Esophagus mucosa (tissue), 1 donor: ENCODE measurements at places on chromosomes 7 and 10.

- no peak for ATAC-seq
These were observed 34.7 kb downstream of the MRPS24 start for GRCh38 chr7:43834463-43835251.

DNA sequence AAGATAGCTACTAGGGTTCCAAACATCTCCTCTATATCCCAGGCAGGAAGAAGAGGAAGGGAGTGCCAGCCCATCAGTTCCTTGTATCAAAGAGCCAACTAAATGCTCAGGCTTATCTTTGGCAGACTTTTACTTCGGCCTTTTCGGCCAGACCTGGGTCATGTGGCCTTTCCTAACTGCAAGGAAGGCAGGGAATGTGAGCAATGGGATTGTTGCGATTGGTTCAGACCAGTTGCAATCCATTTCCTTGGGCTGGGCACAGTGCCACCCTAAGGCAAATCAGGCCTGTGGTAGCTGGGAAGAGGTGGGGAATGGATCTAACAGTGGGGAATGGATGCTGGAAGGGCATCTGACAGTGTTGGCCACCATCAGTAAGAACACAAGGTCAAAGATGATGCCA, 109.9 kb downstream of the RPS24 start:
- no peak for ATAC-seq

GRCh38 chr7:22402250-22402649, 45.3 kb upstream of the RAPGEF5 start:
- peak; percentile 7 for ATAC-seq

- ATAC-seq, result no peak
These were observed 66.3 kb upstream of the EFCAB10 start for GRCh38 chr7:105647591-105647990.

DNA sequence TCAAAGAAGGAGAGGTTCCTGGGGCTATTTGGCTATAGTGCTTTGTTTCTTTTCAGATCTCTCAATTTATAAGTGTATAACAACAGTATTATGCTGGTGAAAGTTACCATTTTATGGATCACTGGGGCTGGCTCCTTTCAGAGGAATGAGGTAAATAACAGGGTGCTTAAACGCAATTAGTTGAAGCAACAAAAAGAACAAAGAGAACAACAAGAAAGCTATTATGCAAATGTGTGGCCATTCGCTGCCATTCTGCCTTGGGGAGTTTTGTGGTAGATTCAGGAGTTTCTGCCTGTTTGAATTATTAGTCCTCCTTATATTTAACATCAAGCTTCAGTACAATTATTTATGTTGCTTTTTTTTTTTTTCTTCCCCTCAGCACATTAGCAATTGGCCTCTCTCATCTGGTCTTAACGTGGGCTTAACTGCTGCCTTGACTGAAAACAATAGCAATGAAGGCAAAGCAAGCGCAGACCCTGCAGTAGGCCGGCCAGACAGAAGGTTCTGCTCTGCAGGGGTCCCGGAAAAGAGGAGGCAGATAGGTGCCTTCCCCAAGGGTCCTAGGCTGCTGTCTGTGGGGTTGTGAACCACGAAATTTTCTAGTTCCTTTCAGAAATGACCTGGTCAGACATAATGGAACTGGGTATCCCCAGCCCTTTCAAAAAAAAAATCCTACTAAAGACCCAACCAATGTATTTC, 339.9 kb upstream of the PODXL start:
- no peak for ATAC-seq

- no peak for ATAC-seq
These were observed 60.7 kb downstream of the ZMIZ1 start for GRCh38 chr10:79129361-79129997.

GRCh38 chr10:132107949-132108877, 42.5 kb downstream of the JAKMIP3 start:
- ATAC-seq, result no peak

DNA sequence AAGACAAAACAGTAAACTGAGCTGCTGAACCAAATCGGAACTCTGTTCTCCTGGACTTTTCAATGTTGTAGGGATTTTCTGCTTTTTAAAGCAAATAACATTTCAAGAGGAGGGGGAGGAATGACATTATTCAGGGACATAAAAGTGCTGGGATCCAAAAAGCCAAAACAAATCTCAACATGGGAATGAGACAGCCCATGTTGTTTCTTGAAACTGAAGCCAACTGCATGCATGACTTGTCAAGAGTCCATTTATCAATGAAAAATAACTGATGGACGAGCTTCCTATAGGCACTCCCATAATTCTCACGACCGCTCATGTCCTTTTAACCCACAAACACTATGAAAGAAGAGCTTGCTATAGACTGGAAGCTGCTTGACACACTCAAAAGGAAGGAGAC, 27.8 kb downstream of the FAM53B start:
- no peak for ATAC-seq

DNA sequence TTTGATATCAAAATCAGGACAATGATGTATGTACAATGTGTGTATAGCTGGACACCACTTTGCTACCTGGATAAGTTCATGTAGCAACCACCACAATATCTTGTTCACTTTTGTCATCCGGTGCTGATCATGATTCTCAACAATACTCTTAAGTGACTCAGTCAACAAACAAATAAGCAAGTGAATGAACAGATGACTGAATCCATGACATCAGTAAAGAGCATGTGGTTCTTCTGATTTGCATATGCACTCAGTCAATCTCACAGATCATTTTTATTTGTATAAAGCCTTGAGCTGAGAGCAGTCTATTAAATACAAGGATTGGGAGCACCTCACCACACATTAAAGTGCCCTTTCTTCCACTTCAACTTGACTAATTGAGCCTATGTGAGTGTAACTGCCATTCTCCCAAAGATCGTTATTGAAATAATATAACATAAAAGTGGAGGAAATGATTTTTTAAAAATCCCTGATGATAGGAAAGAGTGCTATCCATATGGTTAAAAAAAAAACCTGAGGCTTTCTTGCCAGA, 69.5 kb downstream of the NPSR1 start:
- ATAC-seq, result no peak

- ATAC-seq, result no peak
These were observed 13.5 kb downstream of the EPHB6 start for GRCh38 chr7:142868188-142868985.

DNA sequence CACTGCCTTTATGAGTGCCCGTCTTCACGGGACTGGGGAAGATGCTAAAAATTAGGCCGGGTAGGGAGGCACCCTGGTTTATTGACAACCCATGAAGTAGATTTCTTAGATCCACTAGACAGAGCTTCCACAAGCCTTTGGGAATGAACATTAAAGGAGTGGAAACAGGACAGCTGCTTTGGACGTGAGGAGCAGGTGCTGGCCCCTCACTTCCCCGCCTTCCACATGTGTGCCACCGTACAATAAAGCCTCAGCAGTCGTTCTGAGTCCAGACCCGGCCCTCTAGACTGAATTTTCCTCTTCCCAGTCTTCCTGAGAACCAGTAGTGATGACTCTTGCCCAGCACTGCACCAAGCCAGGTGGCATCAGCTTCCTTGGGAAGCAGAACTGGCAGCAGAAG, 282.4 kb downstream of the CELF2 start:
- no peak for ATAC-seq

- no peak for ATAC-seq
These were observed 47.4 kb downstream of the FHIP2A start for GRCh38 chr10:114868870-114869519.

- no peak for ATAC-seq
These were observed 277.8 kb downstream of the LRMDA start for GRCh38 chr10:75709245-75709644.

- ATAC-seq, result peak; percentile 7
These were observed 855 bp downstream of the ATP6V1F start for GRCh38 chr7:128863433-128863989.

DNA sequence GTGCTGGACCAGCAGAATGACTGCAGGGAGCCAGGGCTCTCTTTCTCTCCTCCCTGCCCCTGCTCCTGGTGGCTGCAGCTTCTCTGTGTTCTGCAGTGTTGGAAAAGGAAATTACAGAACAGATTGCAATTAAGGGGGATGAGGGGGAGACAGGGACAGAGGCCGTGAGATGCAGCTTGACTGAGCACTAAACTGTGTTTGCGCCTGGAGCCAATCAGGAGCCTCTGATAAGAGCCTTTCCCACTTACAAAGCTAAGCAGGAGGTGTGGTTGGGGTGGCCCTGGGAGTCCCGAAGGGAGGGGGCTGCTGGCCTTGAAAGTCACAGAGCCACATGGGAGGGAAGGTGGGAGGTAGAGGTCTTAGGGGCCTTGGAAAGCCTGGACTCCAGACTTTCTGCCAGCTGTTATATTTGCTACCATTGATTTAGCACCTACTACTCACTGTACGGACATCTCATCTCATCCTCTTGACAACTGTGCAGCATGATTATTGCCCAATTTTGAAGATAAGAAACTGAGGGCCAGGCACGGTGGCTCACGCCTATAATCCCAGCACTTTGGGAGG, 26.7 kb downstream of the TRIM8 start:
- no peak for ATAC-seq

DNA sequence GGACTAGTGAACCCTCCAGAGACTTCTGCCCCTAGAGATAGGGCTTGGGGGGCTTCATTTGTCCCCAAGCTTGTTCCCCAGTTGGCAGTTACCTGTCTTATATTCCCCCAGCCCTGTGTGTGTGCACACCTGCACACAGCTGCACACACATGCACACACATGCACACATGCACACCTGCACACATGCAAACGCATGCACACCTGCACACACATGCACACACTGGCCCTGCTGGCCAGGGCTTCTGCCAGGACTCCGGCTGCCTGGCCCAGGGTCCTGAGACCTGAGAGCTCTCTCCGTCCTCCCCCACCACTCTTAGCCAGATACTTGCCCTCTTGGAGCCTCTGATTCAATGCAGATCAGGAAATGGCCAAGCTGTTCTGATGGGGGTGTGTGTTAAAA, 6.7 kb downstream of the ZMIZ1 start:
- ATAC-seq, result no peak

GRCh38 chr10:101011517-101012423, 12.2 kb downstream of the LZTS2 start:
- ATAC-seq, result no peak

DNA sequence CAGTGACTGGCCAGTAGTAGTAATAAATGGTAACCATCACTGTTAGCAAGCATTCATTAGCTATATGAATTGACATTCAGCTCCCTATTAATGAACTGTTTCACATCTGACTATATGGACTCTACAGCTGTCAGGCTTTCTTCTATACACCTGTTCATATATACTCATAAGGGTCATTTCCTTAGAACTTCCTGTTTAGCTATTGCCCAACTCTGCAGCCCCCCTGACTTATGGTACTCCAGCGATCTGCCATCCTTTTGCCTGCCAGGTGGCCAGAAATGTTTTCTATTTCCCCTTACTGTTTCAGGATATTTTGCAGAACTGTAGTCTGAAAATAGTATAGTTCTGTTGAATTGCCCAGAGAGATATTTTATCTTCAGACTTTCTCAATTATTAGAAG, 56.6 kb downstream of the TASOR2 start:
- no peak for ATAC-seq

- ATAC-seq, result no peak
These were observed 9.6 kb upstream of the AKR1B1 start for GRCh38 chr7:134468475-134468874.

DNA sequence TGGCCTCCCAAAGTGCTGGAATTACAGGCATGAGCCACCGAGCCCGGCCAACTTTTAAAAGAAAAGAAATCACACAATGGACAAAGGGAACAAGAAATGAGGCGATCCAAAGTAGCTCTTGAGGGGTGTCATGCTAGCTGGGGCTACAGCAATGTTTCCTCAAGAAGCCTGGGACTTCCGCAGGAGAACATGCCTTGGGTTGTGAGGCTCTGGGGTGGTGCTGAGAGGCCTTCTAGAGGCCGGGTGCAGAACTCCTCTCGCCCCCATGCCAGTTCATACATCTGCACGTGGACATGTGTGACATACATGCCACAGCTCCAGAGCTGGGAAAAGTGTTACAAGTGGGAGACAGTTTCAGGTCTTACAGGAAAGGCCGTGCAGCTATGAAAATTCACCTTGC, 238.2 kb downstream of the SKAP2 start:
- no peak for ATAC-seq

DNA sequence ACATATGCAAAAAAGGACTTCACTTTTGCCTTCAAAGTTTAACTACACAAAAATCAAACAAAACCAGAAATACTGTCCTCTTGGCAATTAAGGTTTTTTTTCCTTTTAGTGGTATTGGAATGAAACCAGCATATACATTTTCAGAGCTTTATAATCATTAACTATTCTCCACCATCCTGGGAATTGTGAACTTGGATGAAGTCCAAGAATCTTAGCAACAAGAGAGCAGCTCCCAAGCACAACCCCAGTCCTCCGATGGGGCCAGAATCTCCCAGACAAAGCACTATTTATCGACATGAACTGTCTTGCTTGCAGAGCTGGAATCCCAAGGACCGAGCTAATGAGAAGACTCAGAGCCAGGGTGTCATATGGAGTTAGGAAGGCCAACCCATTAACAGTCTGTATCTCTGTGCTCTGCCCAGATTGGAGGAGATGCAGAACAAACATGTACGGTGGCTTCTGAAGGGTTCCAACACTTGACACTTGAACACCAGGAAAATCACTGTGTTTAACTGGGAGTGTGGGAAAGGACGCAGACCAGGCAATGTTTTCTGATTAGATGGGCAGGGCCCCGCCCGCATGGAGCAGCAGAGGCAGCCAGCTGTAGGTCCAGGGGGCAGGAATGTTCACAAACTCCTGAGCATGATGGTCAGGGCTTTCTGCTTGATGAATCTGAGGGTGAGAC, 35.5 kb downstream of the PPP1R3C start:
- peak; percentile 45 for ATAC-seq

GRCh38 chr10:124296813-124297788, 121.6 kb downstream of the OAT start:
- no peak for ATAC-seq

DNA sequence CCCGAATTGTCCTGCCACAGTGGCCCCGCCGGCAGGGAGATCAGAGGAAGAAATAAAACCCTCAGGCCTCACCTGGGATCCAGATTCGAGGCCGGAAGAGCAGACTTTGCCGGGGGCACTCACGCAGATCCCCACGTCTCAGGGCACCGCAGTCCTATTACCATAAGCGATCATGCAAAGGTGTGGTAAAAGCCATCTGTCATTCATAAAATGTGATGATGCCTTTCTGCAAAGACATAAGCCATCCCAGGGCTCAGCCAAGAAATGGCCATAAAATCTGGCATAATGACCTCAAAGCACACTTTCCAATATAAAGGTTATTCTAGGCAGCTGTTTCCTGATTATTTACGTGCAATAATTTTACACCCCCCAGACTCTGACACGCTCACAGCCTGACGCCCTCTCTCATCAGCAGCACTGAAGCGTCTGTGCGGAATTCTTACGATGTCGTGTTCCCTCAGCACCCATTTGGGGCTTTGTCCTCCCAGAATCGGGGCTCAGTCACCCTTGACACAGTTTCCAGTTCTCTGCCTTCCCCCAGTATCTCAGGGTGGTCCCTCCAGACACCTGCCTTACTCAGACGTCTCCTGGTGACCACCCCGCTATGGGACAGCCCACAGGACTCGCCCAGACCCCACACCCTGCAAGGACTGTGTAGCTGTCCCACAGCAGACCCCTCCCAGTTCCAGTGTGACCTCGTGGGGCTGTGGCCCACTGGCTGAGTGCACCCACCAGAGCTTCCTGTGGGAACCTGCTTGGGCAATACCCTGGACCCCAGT, 74.3 kb upstream of the FAM20C start:
- peak; percentile 14 for ATAC-seq
